ENCODE measurements at places on chromosomes 1 and 21. TPM values are rescaled to one million over a fixed set of nuclear protein-coding genes. Genes with fewer than 3 reads are reported as not detected.

Gene DNASE2B
- total RNA-seq, result not detected

Gene KCNJ9
- not detected for total RNA-seq

Gene NBPF10
- 1.4 TPM for total RNA-seq

Gene SSX2IP
- total RNA-seq, result 13.4 TPM

Gene ST6GALNAC3
- total RNA-seq, result 0.56 TPM

Gene KPRP
- not detected for total RNA-seq

Gene ARV1
- total RNA-seq, result 26.7 TPM

Gene CRABP2
- total RNA-seq, result 6.1 TPM

Gene LCE4A
- total RNA-seq, result not detected

Gene SPRR2G
- total RNA-seq, result not detected

Gene PGLYRP4
- not detected for total RNA-seq

Gene CHD5
- not detected for total RNA-seq

Gene FBLIM1
- 43.6 TPM for total RNA-seq

Gene TNFRSF8
- total RNA-seq, result under 0.01 TPM

Gene ERRFI1
- total RNA-seq, result 106 TPM

Gene OLIG1
- total RNA-seq, result not detected

Gene MARCKSL1
- 34.7 TPM for total RNA-seq

Gene OLFML2B
- 0.56 TPM for total RNA-seq

Gene ERICH3
- not detected for total RNA-seq

Gene DIRAS3
- 8.6 TPM for total RNA-seq

Gene GRIK3
- total RNA-seq, result not detected

Gene ODF2L
- 20.0 TPM for total RNA-seq

Gene PDE9A
- total RNA-seq, result 0.90 TPM

Gene DIP2A
- total RNA-seq, result 19.4 TPM

Gene ADAMTSL4
- total RNA-seq, result 0.56 TPM

Gene ITLN2
- total RNA-seq, result not detected

Gene EDARADD
- not detected for total RNA-seq

Gene VASH2
- total RNA-seq, result 0.90 TPM

Gene LENEP
- total RNA-seq, result not detected

Gene SLC44A3
- 0.54 TPM for total RNA-seq

Data from IMR-90 (cell line).